ENCODE measurements at places on chromosomes 6 and 20.
A peak's percentile ranks its signal among the peaks of the same experiment; 100 is the strongest.

DNA sequence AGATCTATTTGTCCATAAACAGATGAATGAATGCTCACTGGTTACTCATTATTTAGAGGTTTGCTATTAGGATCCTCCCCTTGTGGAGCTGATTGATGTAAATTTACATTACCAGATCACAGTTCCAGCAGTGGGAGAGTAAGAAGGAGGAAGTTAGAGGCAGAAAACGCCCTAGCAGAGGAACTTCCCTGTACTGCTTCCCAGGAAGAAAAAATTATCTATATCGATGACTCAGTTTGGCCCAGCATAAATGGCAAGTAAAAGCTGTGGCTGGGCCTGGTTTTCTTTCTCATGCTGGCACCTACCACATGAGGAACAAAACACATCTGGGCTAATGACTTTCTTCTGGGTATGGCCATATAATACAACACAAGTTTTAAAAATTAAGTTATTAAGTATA lies 35.7 kb downstream of the DNAAF9 start:
- no peak for DNase-seq

DNA sequence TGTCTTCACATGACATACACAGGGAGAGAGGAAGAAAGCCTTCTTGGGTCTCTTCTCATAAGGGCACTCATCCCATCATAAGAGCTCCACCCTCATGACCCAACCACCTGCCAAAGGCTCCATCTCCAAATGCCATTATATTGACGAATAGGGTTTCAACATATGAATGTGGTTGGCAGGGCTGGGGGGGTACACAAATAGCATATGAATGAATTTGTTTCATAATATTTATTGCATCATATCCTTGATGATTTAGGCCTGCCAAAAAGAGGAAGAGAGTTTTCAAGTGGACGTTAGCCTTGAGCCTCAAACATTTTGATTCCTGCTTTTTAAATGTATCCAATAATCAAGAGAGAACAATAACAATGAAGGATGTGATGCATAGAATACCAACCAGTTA lies 26.2 kb upstream of the OPRM1 start:
- DNase-seq = no peak

- no peak for DNase-seq
Observed at GRCh38 chr20:13021205-13021970, 12.6 kb downstream of the SPTLC3 start.

DNA sequence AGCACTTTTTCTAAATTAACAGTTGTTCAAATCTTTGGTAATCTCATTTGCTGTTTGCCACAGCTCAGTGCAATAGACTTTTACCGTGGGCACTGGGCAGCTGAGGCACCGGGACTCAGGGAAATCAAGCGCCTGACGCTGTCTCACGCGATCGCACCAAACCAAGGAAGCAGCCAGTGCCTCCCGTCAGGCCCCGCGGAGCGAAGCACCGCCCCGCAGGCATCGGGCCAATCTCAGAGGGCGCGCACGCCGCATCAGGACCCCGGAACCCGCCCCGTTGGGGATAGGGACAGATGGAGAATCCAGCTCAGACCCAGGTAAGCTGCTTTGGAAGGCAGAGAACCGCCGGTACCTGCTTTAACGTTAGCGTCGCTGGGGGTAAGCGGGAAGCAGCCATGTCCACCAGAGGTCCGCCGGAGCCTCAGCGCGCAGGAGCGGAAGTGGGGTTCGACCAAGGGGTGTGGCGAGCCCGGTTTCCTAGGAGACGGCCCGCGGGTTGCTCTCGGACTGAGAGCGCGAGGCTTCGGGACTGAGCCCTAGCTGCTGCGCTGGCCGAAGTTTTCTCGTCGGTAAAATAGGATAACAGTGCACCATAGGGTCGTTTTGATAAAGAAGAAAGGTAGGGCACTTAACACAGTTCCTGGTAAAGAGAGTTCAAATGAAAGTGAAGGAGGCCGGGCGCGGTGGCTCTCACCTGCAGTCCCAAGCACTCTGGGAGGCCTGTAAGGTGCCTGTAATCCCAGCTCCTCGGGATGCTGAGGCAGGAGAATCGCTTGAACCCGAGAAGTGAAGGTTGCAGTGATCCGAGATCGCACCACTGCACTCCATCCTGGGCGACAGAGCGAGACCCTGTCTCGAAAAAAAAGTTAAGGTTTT lies at the start of gene LYRM2:
Gene LYRM2 (minus strand): TSS at position 428 of the 876 bp plus-strand sequence. CDS start 31 bp downstream, at position 397.
- DNase-seq = peak; percentile 81

- DNase-seq = no peak
Observed at GRCh38 chr6:124551711-124552233, 410.5 kb upstream of the RNF217 start.

DNA sequence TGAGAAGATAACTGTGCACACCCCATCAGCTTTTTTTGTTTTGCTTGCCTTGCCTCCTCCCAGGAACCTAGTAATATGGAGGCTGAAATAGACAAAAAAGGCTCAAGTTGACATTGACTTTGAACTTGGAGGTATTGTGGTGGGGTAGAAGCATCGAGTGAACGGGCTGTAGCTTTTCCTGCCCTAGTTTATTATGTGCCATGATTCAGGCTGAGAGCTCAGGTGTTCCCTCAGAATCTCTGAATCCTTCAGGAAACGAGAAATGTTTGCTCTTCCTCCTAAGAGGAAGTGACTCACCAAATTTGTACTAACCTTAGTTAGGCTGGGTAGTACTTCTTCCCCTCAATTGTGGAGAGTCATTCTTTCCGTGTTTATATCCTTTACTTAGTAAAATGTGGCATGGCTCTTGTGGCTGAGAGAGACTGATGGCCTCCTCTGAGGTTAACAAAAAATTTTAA lies 98.8 kb downstream of the SASH1 start:
- DNase-seq = no peak

- DNase-seq = no peak
Observed at GRCh38 chr6:48754641-48755040, 643.6 kb upstream of the PTCHD4 start.

DNA sequence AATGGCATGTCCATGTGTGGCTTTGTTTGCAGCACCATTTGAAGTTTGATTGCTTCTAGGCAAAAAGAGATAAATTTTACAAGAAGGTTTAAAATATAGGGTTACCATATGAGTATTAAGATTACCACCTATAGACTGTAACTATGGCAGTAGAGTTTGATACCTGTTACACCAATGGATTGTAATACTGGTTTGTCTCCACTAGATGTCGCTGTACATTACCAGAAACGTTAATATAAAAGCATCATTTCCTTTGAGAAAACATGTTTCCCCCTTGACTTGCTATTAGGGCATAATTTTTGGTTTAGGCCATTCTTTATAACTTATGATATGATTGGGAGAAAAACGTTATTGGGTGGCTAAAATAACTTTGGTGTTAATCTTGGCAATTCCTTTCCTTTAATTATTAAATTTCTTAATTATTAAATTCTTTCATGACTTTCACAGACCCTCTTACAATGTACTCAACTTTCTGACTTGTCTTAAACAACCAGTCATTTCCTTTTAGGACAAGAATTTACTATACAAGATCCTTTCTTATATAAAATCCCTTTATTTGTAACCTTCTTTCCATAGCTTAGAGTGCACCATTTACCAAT lies 42.8 kb downstream of the HLA-DPB1 start:
- DNase-seq = peak; percentile 77

- no peak for DNase-seq
Observed at GRCh38 chr6:160260367-160260766, 1.7 kb upstream of the SLC22A2 start.

GRCh38 chr6:42771741-42772100 lies 10.1 kb upstream of the BICRAL start:
- no peak for DNase-seq

- DNase-seq = no peak
Observed at GRCh38 chr20:30419466-30419865, 838.0 kb upstream of the DEFB115 start.

DNA sequence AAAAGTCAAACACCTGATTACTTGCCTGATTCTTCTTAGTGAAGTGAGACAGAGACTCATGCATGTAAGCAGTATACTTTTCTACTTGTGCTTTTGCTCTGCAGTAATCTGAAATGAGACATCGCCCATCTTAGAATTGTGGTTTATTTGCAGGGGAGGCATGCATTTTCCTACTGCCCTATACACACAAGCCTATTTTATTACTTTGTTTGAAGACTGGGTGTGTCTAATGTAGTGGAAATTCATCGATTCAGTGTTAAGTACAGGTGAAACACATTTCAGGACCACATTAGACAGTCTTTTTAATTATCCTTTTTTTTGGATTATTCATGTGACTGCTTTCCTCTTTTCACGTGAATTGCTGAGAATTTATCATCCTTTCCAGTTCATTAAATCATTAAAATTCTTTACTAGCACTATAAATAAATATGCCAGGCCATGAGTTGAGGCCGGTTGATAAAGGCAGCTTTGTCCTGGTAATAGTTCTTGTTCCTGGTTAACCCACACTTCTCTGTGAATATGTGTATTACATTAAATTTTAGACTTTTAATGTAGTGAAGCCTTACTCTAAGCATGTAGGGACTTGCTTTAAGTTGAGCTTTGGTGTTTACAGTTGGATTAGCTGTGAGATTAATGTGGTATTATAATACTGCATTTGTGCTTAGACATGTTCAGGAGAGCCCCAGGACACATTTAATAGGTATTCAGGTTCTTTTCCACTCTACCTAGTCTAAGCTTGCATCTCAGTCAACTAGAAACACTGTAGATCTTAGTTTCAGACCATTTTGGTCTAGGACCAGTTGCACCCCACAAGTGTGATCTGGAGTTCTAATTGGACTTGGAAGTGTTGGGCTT lies 10.8 kb upstream of the BTBD3 start:
- peak; percentile 99 for DNase-seq

GRCh38 chr6:41475164-41475563 lies 71.0 kb upstream of the FOXP4 start:
- no peak for DNase-seq

DNA sequence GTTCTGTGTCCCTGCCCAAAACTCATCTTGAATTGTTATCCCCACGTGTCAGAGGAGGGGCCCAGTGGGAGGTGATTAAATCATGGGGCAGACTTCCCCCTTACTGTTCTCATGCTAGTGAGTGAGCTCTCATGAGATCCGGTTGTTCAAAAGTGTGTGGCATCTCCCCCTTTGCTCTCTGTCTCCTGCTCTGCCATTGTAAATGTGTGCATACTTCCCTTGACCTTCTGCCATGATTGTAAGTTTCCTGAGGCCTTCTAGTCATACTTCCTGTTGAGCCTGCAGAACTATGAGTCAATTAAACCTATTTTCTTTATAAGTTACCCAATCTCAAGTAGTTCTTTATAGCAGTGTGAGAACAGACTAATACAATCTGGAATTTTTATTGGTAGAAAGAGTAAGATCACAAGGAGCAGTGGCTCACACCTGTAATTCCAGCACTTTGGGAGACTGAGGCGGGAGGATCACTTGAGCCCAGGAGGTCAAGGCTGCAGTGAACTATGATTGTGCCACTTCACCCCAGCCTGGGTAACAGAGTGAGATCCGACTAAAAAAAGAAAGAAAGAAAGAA lies 47.1 kb upstream of the SLC22A16 start:
- DNase-seq = no peak

GRCh38 chr20:42923348-42923918 lies 266.3 kb downstream of the PTPRT start:
- DNase-seq = no peak

GRCh38 chr6:118722829-118723813 lies 71.7 kb upstream of the CEP85L start:
- no peak for DNase-seq

DNA sequence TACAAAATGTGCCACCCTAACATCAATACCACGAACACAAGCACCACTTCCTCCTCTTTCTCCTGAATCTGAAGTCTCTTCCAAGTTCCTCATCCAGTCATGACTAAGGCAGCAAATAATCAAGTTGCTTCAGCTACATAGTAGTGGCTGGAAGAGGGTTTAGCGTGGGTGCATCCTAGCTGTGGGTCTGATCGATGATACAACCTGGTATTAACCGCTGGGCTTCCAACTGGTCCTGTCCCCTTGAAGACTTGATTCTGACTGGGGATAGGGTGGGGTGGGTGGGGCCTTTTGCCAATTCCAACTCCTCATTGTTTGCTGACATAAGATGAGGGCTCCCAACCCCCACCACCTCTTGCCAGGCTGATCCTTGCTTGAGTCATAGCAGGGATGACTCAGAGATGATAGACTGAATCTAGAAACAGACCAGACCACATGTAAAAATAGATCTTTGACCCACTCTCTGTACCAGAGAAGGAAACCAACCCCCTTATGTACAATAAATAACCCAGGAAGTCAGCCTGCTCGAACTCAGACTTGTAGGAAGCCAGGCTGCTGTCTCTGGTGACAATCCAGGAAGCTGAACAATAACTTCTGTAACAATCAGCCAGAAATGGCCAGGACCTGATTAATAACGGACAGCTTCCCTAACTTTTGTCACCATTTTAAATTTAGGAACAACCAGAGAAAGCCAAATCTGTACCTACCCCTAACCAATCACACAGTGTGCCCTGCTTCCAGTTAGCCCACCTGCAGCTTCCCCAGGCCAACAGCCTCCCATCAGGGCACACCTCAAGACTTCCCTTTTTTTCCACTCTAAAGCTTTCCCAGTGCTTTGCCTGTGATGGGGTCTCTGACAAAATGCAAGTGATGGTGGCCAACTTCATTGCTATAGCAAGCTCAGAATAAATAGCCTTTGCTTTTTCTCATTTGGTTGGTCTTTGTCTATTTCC lies 68.9 kb upstream of the FAM184A start:
- DNase-seq = no peak

- DNase-seq = no peak
Observed at GRCh38 chr20:57051096-57051495, 215.3 kb downstream of the BMP7 start.

DNA sequence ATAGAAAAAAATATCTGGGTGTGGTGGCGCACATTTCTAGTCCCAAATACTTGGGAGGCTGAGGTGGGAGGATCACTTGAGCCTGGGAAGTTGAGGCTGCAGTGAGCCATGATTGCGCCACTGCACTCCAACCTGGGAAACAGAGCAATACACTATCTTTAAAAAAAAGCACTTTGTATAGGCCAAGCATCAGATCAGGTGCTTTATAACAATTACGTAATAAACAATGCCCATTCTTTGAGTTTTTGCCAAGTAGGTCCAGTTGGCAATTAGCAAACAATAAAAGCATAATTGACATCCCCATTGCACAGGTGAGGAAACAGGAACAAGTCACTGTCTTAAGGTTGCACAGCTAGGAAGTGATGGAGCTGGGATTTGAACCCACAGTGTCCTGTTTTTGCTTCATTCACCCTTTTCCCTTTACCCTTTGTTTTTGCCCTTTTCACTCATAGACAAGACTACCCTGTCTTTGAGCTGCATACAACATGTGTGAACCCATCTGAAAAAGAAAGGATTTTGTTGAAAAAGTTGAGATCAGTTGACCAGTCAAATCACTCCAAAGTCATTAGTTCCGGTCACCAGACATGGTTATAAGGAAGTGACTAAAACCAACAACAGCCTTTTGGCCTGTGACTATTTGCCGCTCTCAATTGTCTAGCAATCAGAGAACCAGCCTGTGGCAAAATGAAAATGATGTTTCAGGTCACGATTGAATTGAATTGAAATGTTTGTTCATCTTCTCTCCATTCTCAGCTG lies 303.6 kb downstream of the TFAP2C start:
- no peak for DNase-seq
